ENCODE measurements at places on chromosomes 13 and 19. TPM values are rescaled to one million over a fixed set of nuclear protein-coding genes. Genes with fewer than 3 reads are reported as not detected.

Gene TNNT1
- 11.2 TPM for total RNA-seq

DNA sequence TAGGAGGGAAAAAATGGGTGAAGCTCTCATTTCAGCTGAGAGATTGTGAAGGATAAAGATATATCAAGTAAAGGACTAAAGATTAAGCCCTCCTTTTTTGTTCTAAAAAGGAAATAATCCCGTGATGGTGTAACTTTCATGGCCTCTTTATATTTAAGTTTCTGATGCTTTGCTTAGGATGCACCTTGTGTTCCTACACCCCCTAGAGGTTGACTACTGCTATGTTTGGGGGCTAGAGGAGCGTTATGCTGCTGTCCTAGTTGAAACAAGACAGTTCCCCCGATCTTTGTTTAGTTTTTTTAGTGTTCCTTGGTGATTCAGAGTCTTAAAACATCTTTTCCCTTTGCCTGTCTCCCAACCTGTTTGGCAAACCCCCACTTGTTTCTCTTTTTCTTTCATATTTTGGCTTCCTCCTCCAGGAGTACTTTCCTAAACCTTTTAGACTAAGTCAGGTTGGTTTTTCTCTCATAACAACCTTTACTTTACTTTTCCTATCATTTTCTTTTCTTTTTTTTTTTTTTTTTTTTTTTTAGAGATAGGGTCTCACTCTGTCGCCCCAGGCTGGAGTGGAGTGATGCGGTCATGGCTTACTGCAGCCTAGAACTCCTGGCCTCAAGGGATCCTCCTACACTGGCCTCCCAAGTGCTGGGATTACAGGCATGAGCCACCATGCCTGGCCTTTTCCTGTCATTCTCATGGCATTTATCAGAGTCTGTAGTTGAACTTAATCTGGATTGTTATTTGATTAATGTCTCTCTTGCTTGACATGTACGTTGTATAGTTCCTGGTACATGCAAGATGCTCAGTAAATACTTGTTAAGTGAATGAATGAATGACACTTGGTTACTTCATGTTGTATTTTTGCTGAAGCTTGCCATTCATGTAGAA lies 2.8 kb downstream of the UBA2 start:
- peak; percentile 80 for DNase-seq

DNA sequence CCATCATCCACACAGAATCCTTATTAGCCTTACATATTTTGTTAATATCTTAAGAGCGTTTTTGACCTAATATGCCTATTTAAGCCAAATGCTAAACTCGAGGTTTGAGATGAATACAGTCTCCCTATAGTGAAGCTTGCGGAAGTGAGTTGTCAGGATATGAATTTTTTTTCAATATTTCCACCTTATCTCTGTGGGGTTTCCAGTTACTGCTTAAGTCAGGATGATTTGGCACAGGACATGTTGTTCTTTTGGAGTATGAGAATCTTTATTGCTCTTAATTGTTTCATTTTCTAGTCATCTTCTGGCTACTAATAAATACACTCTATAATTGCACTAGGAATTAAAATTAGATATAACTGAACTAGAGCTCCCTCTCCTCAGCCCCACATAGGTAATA lies 44.2 kb upstream of the GPC6 start:
- DNase-seq = no peak

DNA sequence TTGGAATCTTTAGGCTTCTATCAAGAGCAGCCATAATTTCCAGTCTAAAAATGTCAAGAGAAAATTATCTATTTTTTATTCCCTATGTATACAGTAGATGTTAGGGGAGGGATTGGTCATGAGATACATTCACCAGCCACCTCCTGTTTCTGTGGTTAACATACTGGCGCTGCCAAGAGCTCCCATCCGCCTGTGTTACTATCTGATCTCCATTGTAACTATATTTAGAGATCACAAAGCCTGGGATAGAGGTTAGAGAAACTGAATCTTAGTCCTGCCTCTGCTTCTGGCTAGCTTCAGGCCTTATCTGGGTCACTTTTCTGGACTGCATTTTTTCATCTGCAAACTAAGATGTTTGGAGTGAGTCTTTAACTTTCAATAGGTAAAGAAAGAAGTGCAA lies 46.3 kb downstream of the POLR1D start:
- DNase-seq = no peak
